Gastrocnemius medialis (tissue), 4 donors: ENCODE measurements at places on chromosomes 7 and 10.
A peak's percentile ranks its signal among the peaks of the same experiment; 100 is the strongest.

- no peaks in the 10 kb centered on the region for H3K27me3 ChIP-seq
- H3K36me3 ChIP-seq: no peaks in the 10 kb centered on the region
- H3K4me3 ChIP-seq: no peak overlapping the region
- DNase-seq: no peak
- peak overlapping the region; percentile 56 for H3K27ac ChIP-seq
Measured at GRCh38 chr7:99125505-99125865, 18.4 kb downstream of the SMURF1 start.

DNA sequence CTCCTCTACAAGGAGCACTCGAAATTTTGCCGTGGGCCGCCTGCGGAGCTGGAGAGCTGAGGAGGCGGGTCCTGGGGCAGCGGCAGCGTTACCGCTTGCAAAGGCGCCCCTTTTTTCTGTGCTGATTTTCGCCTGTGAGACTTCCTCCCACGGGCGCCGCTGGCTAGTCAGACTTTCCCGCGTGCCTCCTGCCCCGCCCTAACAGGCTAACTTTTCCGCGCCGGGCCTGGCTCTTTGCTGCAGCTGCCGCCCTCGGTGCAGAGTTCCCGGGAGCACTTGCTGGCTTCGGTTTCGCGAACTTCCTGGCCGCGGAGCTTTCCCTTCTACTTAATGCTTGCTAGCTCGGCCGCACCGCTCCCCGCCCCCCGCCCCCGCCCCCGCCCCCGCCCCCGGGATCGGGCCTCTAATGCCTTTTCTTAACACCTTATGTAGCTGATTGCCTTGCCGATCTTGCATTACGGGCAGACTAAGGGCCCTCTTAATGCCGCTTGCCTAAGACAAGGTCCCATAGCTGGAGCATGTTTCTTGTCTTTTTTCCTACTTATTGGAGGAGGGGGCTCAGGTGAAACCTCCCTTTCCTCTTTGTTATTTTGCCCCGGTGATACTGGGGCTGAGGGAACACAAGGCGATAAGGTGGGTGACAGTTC lies 37.9 kb upstream of the RASGEF1A start:
- H3K36me3 ChIP-seq: no peaks in the 10 kb centered on the region
- H3K27me3 ChIP-seq: no peaks in the 10 kb centered on the region
- H3K27ac ChIP-seq: no peak overlapping the region
- peaks cover 10% of the 10 kb centered on the region for H3K4me1 ChIP-seq
- peak; percentile 47 for DNase-seq

GRCh38 chr7:1487466-1487865 lies 16.7 kb downstream of the INTS1 start:
- no peaks in the 10 kb centered on the region for H3K4me1 ChIP-seq
- DNase-seq: no peak
- no peak overlapping the region for H3K4me3 ChIP-seq
- no peaks in the 10 kb centered on the region for H3K36me3 ChIP-seq

- H3K27me3 ChIP-seq: no peaks in the 10 kb centered on the region
- no peaks in the 10 kb centered on the region for H3K36me3 ChIP-seq
- no peak overlapping the region for H3K4me3 ChIP-seq
- no peak overlapping the region for H3K27ac ChIP-seq
Measured at GRCh38 chr10:87675396-87676376, 16.0 kb downstream of the PAPSS2 start.

- H3K27ac ChIP-seq: no peak overlapping the region
- peaks cover 8% of the 10 kb centered on the region for H3K27me3 ChIP-seq
- H3K4me1 ChIP-seq: peaks cover 4% of the 10 kb centered on the region
- H3K4me3 ChIP-seq: no peak overlapping the region
- H3K36me3 ChIP-seq: no peaks in the 10 kb centered on the region
Measured at GRCh38 chr10:132963430-132963960, 21.1 kb upstream of the CFAP46 start.

- H3K4me3 ChIP-seq: no peak overlapping the region
- no peaks in the 10 kb centered on the region for H3K4me1 ChIP-seq
- no peaks in the 10 kb centered on the region for H3K27me3 ChIP-seq
- no peak for DNase-seq
Measured at GRCh38 chr10:90462749-90463470, 394.9 kb downstream of the HTR7 start.

DNA sequence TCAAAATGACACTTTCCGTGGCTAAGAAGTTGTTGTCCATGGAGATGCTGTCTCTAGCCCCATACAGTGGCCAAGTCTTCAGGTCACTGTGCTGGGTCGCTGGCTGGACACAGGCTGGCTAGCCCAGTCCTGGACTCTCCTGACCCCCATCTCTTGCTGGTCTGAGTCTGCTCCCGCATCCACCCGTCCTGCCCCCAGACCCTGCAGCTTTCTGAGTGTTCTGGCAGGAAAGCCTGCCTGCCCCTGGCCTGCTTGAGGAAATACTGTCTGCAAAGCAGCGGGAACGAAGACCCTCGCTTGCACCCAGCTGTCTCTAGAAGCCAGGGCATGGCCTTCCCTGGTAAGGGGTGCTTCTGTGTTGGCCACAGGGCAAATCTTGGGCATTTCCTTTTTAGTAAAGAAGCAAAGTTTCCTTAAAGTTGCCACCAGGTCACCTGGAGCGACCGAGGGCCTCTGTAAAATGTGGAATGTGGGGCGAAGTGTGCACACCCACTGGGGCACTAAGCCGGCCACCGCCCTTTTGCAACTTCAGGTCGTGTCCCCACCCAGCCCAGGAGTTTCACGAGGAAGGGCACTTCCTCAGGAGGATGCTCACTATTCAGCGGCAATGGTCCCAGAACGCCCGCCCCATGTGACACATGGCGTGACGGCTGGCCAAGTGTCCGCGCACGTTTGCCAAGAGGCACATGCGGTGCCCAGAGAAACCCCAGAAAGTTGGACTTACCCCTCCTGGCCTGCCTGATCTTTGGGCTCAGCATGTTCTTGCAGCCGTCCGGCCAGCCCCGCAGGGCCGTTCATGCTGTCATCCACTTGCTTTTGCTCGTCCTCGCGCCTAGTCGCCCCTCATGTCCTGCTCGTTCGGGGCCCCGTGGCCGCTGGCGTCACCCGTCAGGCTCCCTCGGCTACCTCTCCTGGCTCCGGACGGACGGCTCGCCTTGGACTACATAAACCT lies 558 bp downstream of the ARHGAP22 start:
- peak; percentile 34 for DNase-seq
- peaks cover 5% of the 10 kb centered on the region for H3K4me1 ChIP-seq
- no peaks in the 10 kb centered on the region for H3K36me3 ChIP-seq
- H3K27ac ChIP-seq: peak overlapping the region; percentile 55
- H3K27me3 ChIP-seq: peaks cover 6% of the 10 kb centered on the region

DNA sequence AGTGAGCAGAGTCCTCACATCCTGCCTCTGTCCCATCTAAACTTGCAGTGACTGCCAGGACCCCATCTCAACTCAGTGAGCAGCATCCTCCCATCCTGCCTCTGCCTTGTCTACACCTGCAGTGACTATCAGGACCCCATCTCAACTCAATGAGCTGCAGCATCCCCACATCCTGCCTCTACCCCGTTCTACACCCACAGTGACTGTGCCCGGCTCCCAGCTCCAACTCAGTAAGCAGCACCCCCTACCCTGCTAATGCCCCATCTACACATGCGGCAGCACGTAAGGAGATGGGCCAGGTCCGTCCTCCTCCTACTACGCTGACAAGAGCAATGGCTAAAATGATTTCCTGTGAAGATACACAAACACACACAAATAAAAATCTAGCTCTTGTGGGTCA lies 65.5 kb downstream of the TNS3 start:
- H3K4me1 ChIP-seq: peaks cover 27% of the 10 kb centered on the region
- no peak overlapping the region for H3K27ac ChIP-seq
- no peaks in the 10 kb centered on the region for H3K27me3 ChIP-seq

GRCh38 chr7:139867847-139868246 lies 38.8 kb downstream of the TBXAS1 start:
- H3K36me3 ChIP-seq: no peaks in the 10 kb centered on the region
- no peak for DNase-seq
- H3K27me3 ChIP-seq: no peaks in the 10 kb centered on the region
- H3K4me1 ChIP-seq: no peaks in the 10 kb centered on the region
- H3K4me3 ChIP-seq: no peak overlapping the region
